ENCODE measurements at places on chromosomes 2 and 18.

GRCh38 chr2:241870611-241871537 lies 1.3 kb downstream of the RTP5 start:
- no peak for DNase-seq

- DNase-seq = peak; percentile 0
Measured at GRCh38 chr2:50529600-50530218, 502.2 kb downstream of the NRXN1 start.

GRCh38 chr2:54899576-54900200 lies 150.6 kb downstream of the RTN4 start:
- peak; percentile 31 for DNase-seq

GRCh38 chr18:9016633-9017166 lies 85.8 kb upstream of the NDUFV2 start:
- DNase-seq = peak; percentile 36

GRCh38 chr2:17164550-17164949 lies 353.7 kb downstream of the RAD51AP2 start:
- DNase-seq = no peak

GRCh38 chr2:2010251-2010650 lies 265.9 kb upstream of the PXDN start:
- DNase-seq = no peak

- peak; percentile 53 for DNase-seq
Measured at GRCh38 chr2:241702155-241703031, 554 bp downstream of the ING5 start.

- DNase-seq = no peak
Measured at GRCh38 chr2:85564144-85564563, 2.9 kb upstream of the GGCX start.

- DNase-seq = no peak
Measured at GRCh38 chr2:211306929-211307328, 750.5 kb downstream of the CPS1 start.

- DNase-seq = no peak
Measured at GRCh38 chr2:3116371-3116770, 261.2 kb downstream of the EIPR1 start.
